ENCODE measurements at places on chromosomes 3 and 15.

DNA sequence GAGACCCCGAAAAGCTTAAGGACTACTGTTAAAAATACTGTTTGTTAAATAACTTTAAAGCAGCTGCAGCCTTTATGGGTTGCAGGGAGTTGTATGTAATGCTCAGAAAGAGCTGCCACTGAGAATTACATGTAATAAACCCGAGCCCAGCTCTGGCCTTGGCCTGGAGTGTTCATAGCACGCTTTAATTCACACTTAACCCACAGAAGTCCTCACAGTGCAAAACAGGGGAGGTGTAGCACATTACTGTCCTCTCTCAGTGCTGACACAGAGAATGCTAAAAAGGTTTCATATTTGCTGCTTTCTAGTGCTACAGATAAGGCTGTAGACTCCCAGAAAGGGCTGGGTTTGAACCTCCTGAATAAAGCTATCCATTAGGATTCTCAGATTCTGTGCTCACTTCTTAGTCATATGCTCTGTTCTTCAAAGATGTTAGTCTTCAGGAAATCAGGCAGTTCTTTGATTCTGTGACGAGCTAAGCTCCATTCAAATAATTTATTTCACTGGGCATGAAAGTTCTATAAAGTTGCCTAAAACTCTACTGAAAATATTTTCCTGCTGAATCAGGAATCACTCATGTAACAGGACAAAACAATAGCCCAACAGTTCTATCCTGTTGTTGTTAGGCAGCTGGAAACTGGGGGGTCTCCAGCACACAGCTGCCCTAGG lies 108.0 kb downstream of the SENP2 start:
- no peak for DNase-seq

GRCh38 chr3:101381809-101382208 lies 61.4 kb upstream of the IMPG2 start:
- DNase-seq = no peak

DNA sequence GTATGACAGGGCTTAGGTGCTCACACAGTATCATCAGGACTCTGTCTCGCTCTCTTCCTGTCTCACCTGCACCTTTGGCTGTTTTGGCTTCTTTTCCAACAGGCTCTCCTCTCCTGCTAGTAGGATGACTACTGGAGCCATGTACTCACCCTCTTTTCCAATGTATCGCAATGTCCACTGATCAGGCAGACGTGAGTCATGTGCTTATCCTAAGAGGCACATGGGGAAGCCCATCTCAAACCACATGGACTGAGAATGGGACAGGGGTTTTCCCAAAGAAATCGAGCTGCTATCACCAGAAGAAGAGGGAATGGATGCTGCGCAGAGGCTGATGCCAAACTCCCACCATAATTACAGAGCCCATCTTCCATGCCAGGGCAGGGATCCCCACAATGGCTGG lies 180.6 kb downstream of the IL5RA start:
- no peak for DNase-seq

DNA sequence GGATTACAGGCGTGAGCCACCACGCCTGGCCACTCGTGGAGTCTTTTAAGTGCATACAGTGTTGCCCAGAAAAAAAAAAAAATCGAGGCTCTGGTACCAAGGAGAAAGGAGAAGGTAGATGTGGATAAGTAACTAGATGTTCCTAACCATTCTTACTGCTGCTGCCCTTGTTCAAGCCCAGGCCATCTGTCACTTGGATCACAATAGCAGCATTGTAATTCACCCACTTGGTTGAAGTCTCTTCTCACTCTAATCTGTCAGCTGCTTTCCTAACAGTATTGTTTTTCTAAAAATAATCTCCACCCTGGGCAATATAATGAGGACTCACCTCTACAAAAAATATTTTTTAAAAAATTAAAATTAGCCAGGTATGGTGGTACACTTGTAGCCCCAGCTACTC lies 58.0 kb upstream of the CRTC3 start:
- no peak for DNase-seq

GRCh38 chr3:81888914-81889557 lies 127.6 kb upstream of the GBE1 start:
- no peak for DNase-seq

DNA sequence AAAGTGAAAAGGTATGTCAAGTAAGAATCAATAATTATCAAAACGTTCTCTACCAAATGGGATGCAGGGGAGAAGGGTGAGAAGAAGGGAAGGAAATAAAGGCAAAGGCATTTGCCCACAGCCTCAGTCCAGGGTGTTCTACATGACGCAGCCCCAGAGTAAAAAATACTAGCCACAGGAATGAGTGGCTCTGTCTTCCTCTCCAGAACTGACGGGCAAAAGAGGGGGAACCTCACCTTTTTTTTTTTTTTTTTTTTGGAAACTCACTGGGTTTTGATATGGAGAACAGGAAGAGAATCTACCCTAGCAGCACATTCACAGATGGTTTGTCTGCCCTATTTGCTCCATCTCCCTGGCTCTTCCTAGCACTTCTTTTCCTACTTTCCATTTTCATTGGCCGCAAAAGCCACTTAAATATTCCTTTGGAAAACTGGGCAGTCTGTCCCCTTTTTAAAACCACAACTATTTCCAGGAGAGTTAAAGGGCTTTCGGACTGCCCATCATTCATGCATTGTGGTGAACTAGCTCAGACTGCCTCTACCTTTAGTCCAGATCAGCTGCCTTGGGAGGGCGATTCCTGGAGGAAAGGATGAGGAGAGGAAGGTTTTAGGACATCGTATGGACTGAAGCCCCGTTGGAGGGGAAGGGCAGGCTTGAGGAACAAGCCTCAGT lies 28.2 kb downstream of the B3GNT5 start:
- DNase-seq = no peak

GRCh38 chr3:60980342-60980692 lies 270.9 kb downstream of the FHIT start:
- DNase-seq = no peak

Data from activated naive CD8-positive, alpha-beta T cell treated with anti-CD3 and anti-CD28 coated beads for 36 hours (primary cell).